Bone marrow (tissue), 2 donors: ENCODE measurements at places on chromosomes 11 and 22.

- no peak for DNase-seq
Measured at GRCh38 chr11:72633068-72633467, 41.2 kb downstream of the PDE2A start.

DNA sequence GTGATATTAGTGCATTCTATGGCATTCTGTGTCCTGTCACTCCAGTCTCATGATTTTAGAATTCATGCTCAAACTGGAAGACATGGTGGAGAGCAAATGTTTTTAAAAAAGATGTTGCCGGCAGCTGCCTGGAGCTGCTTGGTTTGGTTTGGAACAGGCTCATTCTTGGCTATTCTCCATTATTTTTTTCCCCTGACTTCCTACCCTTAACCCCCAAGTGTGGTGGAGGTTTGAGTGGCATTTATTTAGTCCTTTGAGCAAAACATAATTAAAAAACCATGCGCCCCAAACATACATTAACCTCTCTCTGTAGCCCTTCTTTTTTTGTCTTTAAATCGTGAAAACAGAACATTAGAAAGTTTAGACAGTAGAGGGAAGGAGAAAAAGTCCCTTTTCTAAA is 94.7 kb downstream of the LDLRAD3 start:
- no peak for DNase-seq

DNA sequence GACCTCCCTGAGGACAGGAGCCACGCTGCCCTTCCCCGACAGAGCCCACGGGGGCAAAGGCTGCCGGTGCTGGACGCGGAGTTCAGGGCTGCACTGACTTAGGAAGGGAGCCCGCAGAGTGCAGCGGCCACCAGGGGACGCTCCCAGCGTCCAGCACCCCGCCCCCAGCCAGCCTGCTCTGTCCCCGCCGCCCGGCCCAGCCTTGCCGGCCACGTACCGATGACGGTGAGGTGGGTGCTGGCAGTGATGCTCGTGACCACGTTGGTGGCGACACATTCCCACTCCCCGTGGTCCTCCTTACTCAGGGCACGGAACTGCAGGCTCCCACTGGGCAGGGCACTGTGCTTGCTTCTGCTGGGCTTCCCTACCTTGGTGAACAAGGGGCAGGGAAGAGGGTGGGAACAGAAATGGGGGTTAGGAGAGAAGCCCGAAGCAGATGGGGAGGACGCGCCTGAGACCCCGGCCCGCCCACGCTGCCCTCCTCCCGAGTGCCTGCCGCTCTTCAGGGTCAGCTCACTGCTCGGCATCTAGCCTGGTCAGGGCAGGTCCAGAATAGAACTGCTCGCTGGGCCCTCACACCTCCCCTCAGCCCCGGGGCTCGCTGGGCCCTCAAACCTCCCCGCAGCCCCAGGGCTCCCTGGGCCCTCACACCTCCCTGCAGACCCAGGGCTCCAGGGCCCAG is 25.9 kb downstream of the IGSF9B start:
- no peak for DNase-seq

DNA sequence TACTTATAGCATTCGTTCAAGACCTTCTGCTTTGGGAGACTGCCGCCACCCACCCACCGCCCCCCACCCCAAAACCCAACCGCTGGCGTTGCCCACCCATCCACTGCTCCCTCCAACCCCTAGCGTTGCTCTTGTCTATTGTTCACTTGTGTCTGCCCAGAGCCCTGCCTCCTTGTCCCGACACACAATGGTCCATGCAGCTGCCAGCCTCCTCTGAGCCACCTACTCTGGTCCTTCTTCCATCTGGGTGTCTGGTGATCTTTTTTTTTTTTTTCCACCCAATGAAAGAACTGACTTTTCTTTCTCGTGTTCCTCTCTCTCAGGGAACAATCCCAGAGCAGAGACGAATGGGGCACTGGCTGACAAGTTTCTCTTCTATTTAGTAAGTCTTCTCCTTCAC is 256.0 kb upstream of the SESN3 start:
- no peak for DNase-seq

- no peak for DNase-seq
Measured at GRCh38 chr11:71221821-71222220, 30.6 kb downstream of the SHANK2 start.

- no peak for DNase-seq
Measured at GRCh38 chr11:96960476-96960875, 570.7 kb downstream of the JRKL start.

GRCh38 chr11:60780065-60780464 is 5.1 kb upstream of the MS4A10 start:
- DNase-seq: no peak

DNA sequence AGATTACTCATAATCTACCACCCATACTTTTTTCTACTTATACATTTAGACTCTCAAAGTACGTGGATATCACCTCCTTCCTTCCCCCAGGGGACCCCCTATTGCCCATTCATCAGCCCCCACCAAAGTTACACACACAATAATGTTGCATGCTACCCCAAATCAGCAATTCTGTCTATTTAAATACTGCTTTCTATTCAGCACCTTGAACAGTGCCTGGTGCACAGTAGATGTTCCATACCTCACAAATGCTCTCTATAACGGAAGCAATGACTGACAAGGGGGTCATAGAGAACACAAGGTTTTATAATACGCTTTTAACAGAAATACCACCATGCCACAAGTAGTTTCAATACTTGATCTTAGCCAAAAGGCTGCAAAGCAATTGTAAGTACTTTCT is 370.7 kb downstream of the MIAT start:
- no peak for DNase-seq

GRCh38 chr11:45446998-45447397 is 160.9 kb upstream of the SYT13 start:
- DNase-seq: no peak

DNA sequence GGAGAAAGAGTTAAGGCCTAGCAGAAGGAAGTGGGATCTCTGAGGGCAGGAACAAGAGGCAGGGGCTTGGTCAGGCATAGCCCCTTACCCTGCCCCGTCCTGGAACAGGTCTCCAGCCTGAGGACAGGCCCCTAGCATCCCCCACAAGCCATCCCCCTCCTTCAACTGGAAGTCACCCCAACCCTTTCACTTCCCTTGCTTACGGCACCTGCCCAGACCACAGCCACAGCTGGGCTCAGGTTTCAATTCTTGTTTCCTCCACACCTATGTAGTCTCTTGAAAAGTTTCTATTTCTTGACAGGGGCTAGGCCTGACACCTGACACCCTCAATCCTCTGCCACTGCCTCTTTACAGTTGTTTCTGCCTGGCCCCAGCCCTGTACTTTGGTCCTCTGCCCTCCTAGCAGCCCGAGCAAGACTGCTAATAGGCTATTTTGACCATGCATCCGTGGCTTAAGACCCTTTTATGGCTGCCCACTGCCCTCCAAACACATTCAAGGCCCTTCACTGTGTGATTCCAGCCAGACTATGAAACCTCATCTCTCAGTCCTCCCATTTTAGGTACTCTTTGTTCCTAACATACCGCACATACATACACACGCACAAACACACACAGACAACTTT is 10.9 kb upstream of the FCHSD2 start:
- no peak for DNase-seq
